NCI-H526 treated with DMSO at 0.1 percent for 48 hours (cell line): ENCODE measurements at places on chromosomes 6 and 20.

GRCh38 chr6:43334466-43335095, 26.0 kb upstream of the CRIP3 start:
- DNase-seq = no peak

GRCh38 chr6:26342106-26343004, 22.6 kb upstream of the BTN3A2 start:
- DNase-seq = no peak

GRCh38 chr6:167643716-167644115, 183.0 kb upstream of the AFDN start:
- DNase-seq = no peak

GRCh38 chr6:31968791-31969711, 2.9 kb downstream of the DXO start:
- no peak for DNase-seq

DNA sequence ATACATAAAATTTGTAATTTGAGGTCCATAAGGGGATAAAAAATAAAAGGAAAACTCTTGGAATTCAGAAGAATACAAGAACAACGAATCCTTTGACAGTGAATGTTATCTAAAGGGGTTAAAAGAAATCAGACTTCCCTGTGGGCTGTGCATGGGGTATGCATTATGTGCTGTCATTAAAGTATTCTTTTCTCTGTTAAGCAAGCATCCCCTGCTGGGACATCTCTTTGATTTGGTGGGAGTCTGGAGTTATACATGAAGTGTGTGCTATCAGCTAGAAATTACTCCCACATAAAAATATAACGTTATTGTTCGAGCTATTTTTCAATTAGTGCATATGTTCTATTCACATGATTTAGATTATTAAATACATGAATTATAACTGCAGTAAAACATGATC, 195.2 kb downstream of the CENPW start:
- DNase-seq = no peak

- DNase-seq = no peak
Observed at GRCh38 chr6:35170166-35170565, 29.0 kb upstream of the TCP11 start.

DNA sequence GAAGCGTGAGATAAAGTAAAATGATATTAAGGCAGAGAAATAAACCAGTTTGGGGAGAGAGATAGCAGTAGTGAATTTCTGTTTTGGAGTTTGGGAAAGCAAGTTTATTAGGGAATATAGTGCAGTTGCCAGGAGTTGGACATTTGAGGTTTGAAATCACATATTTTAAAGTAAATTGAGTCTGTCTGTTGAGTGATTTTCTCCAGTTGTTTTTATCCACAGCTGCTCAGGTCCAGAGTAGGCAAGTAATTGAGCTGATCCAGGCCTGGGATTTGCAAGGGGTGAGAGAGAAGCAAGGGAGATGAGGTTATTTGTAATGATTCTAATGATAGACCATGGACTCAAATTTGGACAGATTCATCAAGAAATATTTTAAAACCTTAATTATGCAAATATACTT, 481.9 kb downstream of the UTRN start:
- no peak for DNase-seq

DNA sequence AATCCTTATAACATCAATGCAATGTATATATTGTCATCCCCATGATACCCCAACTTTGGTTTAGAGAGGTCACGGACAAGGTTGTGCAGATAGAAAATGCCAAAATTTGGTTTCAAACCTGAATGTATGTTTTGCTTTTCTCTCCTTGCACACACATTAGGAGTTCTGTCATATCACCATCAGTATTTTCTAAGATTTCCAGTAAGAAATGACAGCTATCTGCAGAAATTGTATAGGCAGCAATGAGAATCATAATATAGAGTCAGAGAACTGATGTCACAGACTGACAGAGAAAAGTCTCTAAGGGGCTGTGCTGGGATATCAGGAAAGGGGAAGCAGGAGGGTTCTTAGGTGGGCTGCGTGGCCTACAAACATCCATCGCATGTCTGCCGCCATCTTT, 140.0 kb downstream of the AKAP7 start:
- DNase-seq = no peak

GRCh38 chr6:57276946-57277345, 40.5 kb upstream of the PRIM2 start:
- DNase-seq = no peak

- DNase-seq = no peak
Observed at GRCh38 chr6:170578909-170579308, 5.5 kb downstream of the PDCD2 start.

DNA sequence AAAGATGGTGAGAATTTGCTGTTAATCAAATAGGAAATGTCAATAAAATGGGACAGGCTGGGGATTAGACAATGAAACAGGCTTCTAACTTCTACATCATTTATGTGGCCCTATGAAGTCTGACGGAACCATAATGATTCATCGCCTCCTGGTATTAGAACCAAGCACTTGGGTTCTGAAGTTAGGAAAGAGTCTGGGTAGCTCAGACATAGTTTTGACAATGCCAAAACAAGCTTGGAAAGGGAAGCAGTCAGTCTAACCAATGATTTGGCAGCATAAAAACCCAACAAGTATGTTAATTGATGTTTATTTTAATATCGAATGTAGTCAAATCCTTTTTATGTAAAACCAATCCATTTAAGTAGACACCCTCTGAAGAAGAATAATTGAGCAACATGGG, 160.8 kb upstream of the RSPO3 start:
- no peak for DNase-seq

DNA sequence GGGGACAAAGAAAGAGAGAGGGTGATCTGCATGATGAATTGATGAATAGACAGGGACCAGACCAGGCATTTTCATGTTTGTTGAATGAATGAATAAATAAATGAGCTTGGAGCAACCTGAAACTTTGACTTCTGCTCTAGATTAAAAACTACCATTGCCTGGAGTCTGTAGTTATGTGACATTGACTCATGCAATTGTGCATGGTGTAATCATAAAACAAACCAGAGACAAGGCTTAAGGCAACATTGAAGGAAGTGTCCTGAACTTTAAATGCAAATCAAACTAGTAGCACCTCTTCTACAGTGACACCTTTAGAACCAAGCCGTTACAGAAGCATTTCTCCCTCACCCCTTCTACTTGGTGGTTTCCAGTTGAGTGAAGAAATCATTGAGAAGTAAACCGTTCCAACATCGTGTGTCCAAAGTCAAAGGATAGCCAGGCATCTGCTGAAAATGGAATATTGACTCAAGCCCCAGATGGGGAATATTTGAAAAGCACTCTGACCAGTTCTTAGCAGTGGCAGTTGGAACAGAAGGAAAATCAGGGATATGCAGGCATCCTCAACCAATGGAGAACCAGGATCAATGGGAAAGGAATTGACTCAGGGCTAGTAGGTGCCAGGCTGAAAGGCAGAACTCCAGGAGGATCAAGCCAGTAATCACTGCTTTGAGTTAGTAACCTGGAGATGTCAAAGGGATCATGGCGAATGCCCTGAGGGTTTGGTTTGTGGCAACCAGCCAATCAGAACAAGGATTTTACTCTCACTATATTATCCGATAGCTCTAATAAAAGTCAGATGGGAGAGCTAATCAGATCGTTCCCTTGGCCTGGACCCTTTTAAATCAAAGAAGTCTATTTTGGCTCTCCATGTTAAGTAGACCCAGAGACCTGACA, 171.2 kb upstream of the TSHZ2 start:
- DNase-seq = no peak

DNA sequence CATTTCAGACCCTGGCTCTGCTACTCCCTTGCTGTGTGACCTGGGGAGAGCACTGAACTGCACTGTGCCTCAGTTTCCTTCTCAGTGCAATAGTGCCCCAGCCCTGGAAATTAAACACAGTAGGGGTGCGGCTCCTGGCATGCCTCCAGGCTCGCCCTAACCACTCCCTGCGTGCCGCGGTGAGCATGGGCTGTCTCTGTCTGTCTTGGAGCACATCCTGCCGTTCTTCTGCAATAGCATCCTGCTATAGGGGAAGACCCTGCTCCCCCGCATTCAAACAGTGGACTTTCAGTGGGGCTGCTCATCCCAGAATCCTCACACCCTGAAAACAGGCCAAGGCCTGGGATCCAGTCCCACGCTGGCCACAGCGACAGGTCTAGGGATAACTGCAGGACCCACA, 129.5 kb downstream of the FOXC1 start:
- no peak for DNase-seq

GRCh38 chr20:57205606-57206219, 60.7 kb downstream of the BMP7 start:
- no peak for DNase-seq

DNA sequence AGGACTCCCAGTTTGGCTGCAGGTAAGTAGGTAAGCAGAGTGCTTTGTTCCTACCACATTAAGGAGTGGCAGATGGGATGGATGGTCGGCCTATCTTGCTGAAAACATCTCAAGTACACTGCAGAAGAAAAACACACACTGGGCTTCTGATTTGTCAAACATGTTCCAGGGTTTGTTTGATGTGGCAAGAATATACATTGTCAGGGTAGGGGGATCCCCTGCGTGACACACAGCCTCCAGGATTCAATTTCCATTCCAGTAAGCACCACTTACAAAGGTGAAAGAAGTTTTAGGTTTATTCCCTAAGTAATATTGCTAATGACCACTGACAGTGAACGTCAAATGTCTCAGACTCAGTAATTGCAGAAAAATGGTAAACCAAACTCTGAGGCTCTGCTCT, 26.0 kb upstream of the KIF16B start:
- no peak for DNase-seq

- no peak for DNase-seq
Observed at GRCh38 chr6:39189915-39190544, 39.2 kb downstream of the KCNK5 start.

- DNase-seq = no peak
Observed at GRCh38 chr20:62522748-62523396, 47.1 kb upstream of the GATA5 start.

- DNase-seq = no peak
Observed at GRCh38 chr6:163460307-163460782, 45.8 kb downstream of the QKI start.

GRCh38 chr6:146047371-146047770, 18.5 kb downstream of the GRM1 start:
- DNase-seq = no peak

- DNase-seq = no peak
Observed at GRCh38 chr6:42378536-42378935, 73.2 kb downstream of the TRERF1 start.

GRCh38 chr6:33632558-33633039, 11.5 kb downstream of the ITPR3 start:
- DNase-seq = no peak
